ENCODE measurements at places on chromosomes 5 and 9.

- no peak for DNase-seq
Measured at GRCh38 chr5:33102551-33102950, 338.2 kb upstream of the TARS1 start.

GRCh38 chr9:117656002-117656401 lies 48.2 kb upstream of the TLR4 start:
- DNase-seq = no peak

GRCh38 chr9:69555802-69556201 lies 116.4 kb downstream of the APBA1 start:
- DNase-seq = no peak

GRCh38 chr5:133819977-133820471 lies 148.4 kb downstream of the C5orf15 start:
- no peak for DNase-seq

DNA sequence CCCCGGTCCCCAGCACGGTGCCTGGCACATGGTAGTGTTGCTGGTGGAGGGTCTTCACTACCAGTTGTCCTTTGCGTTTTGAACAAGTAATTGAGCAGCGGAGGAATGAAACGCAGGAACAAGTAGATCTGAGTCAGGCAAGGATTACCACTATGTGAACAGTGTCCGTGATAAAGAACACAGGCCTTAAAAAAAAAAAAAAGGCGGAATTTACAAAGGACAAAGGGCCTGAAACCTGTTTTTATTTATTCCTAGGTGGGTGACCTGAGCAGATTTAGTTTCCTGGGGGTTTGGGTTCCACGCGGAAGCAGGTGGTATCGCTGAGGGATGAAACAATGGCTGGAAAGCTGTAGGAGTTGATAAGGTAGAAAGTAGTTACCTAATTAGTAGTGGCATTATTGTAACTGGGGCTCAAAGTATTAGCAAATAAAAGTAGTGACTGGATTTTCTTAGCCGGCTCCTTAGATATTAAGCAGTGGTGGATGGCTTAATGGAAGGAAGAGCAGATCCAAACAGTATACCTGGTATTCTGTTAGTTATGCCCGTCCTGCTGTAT lies 1.1 kb downstream of the RUSC2 start:
- no peak for DNase-seq

DNA sequence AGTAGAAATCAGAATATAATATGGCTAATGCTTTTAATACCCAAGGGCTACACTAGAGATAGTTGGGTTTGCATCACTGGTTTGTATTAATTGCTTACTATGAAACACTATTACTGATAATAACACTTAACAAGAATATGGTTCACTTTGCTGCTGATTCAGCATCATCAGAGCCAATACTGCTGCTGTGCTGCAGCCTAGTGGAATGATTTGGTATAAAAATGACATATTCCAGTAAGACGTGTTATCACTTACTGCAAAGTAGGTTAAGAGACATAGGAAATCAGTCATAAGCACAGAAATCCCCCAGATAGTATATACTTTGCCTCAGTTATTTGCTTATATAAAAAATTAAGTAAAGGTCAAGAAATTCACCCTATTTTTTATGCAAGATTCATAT lies 2.8 kb downstream of the CDH10 start:
- DNase-seq = peak; percentile 25

DNA sequence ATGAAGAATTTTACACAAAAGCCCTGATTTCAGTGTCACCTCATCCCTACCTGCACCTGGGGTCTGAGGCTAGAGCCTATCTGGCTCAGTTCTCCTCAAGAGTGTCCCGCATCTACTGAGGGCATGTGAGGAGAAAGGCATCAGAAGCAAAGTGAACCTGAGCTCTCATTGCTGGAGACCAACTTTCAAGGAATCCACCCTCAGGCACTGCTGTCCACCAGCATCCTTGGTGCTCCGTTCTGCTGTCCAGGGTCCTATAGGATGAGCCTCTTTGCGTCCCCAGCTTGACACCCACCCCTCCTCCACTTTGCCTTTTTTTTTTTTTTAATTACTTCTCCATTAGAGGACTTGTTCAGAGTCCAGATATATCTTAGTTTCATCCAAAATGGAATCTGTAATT lies 49.5 kb downstream of the CAMSAP1 start:
- DNase-seq = no peak

DNA sequence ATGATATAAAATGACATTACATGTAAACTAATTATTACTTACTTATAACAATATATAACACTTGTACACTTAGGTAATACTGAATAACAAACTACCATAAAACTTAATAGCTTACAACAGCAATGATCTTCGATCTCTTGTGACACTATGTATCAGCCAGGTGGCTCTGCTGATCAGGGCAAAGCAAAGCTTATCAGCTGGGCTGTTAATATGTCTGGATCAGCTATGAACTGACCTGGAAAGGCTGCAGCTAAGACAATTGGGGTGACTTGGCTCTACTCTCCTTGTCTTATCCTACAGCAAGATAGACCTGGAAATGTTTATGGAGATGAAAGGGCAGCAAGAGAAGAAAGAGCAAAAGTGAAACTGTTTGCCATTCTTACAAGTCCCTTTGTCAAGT lies 511.3 kb downstream of the TLR4 start:
- DNase-seq = no peak

- peak; percentile 6 for DNase-seq
Measured at GRCh38 chr5:98428806-98429205, 344.7 kb upstream of the RGMB start.

DNA sequence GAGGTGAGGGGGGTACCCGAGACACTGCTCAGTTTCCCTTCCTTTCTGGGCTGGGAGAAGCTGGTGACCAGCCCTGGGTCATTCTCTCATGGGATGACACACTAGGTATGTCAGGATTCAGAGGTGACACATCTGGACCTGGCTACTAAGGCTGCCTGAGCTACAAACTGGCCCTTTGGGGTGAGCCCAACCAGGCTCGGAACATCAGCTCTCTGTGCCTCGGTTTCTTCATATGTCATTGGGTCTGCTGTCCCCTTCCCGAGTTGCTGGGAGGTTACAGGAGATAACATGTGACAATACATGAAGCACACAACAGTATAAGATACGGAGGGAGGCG lies 11.8 kb downstream of the CARD19 start:
- DNase-seq = no peak

GRCh38 chr9:115013998-115014397 lies 83.6 kb upstream of the TNFSF8 start:
- peak; percentile 70 for DNase-seq

- no peak for DNase-seq
Measured at GRCh38 chr9:137984005-137984404, 106.4 kb downstream of the CACNA1B start.

DNA sequence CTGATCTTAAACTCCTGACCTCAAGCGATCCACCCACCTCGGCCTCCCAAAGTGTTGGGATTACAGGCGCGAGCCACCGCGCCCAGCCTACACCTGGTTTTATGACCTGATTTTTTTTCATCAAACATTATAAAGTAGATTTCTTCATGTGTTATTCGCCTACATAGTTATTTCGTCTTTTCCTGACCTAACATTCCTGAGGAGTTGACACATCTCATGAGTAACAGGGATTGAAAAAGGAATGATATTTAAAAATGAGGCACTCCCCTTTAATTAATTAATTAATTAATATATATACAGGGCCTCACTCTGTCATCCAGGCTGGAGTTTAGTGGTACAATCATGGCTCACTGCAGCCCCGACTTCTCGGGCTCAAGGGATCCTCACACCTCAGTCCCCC lies 20.2 kb upstream of the MTMR12 start:
- DNase-seq = no peak
